CD4-positive, alpha-beta T cell treated with Interleukin-12 subunit alpha and Interleukin-12 subunit beta, for 1 hour (primary cell): ENCODE measurements at places on chromosomes 12 and 14.

GRCh38 chr12:26177283-26177682 lies 18.1 kb upstream of the SSPN start:
- no peak for DNase-seq

DNA sequence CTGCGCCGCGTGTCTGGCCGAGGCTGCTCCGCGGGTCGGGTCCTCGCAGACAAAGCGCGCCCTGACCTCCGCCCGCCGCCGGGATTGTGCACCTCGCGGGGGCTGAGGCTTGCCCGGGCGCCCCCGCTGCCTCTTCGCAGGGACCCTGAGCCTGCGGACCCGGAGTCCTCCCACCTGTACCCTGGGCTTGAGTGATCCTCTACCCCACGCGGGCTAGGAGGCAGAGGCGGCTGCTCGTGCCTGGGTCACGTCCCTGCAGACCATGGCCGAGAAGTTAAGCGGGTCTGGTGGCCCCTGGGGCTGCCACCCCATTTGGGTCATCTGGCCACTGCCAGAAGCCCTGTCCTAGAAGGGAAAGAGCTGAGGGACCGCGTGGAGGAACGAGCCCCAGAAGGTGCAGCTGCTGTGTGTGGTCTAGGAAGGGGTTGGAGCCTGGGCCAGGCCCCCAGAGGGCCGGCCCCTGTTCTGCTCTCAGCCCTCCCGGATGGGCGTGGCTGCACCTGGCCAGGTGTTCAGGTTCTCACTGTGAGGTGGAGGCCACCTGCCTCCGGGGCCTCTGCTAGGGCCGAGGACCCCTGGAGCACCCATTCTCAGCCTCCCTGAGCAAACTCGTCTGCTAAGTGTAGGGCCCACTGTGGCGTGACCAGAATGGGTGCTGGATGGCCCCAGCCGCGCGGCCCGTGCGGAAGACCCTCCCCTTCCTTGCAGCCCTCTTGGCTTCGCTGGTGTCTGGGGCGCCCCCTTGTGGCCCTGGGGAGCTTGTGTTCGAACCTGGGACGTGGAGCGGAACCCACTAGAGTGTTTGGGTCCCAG lies 49.6 kb downstream of the LRCOL1 start:
- peak; percentile 70 for DNase-seq

- DNase-seq, result no peak
Measured at GRCh38 chr14:68574906-68575305, 218.0 kb downstream of the ZFP36L1 start.

GRCh38 chr14:97023871-97024270 lies 226.7 kb downstream of the VRK1 start:
- no peak for DNase-seq

DNA sequence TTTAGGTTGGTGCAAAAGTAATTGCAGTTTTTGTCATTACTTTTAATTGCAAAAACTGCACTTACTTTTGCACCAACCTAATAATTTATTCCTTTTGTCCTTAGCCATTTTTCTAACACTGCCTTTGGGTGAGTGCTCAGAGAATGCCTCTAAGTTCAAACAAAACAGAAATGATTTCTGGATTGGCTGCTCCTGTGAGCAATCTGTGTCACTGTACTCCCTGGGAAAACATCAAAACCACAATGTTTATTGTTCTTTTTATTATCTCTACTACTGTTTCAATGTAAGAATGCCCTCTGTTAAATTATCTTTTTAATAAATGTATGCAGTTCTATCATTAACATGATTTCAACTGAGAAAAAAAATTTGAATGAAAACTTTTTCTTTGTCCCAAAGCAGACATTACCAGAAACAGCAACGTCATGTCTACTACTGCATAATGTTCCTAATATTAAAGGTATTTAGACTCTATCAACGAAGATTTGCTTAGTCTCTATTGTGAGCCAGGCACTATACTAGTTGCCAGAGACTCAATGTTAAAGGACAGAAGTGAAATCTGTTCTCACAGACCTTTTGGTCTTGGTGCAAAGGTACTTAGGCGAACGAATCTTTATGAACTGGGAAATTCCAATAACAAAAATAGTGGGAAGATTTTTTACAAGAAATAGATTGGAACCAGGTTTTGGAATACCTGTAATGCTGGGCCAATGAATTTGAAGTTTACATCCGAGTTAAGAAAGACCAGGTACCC lies 6.2 kb downstream of the SLC41A2 start:
- DNase-seq, result no peak

DNA sequence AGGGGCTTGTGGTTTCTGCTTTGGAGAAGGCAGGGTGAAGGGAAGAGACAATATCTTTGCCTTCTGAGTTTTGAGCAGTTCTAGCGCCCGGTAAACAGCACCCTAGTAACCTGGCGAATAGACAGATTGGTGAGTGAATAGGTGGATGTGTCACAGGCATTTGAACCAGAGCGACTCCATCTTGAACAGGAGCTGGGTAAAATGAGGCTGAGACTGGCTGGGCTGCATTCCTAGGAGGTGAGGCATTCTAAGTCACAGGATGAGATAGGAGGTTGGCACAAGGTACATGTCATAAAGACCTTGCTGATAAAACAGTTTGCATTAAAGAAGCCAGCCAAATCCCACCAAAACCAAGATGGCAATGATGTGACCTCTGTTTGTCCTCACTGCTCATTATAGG lies 643.6 kb upstream of the TMEM132C start:
- DNase-seq, result no peak

GRCh38 chr12:76026643-76027063 lies 4.9 kb downstream of the PHLDA1 start:
- no peak for DNase-seq

- DNase-seq, result no peak
Measured at GRCh38 chr14:54703082-54703481, 136.2 kb downstream of the SAMD4A start.

DNA sequence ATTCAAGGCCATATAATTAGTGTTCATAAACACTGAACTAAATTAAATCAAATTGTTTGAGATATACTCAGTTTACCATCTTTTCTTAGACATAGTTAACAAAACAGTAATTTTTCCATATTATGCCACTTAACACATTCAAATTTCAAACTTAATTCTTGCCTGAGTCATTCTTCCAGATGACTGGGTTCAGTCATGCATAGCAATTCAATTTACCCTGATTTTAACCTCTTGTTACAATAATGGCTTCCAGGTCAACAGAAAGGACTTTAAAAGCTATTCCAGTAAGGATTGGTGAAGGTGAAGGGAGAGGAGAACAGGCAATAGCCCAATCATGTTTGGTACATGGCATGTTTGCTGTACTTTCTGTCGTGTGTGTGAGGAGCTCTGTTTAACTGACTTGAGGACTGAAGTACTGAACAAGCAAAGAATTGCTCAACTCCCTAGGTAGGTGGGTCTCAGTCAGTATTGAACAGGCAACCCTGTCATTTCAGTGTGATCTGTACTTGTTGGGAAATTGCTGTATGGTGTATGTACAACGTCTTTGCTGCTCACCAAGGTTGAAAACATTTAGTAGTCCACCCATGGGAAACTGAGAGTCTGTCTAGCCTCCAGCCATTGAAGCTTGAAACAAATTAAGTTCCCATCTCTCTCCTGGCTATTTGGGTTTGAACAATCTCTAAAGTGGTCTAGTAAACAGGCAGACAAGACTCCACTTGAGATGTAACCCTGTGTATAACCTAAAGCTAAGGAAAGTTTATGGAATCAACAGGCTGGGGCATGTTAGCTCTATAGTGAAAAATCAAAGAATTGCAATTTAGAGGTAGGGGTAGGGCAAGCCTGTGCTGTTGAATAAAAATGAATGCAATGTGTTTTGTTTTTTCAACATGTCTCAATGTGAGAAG lies 327.2 kb downstream of the BTG1 start:
- DNase-seq, result no peak

GRCh38 chr14:76699209-76699938 lies 61.9 kb upstream of the VASH1 start:
- DNase-seq, result no peak

DNA sequence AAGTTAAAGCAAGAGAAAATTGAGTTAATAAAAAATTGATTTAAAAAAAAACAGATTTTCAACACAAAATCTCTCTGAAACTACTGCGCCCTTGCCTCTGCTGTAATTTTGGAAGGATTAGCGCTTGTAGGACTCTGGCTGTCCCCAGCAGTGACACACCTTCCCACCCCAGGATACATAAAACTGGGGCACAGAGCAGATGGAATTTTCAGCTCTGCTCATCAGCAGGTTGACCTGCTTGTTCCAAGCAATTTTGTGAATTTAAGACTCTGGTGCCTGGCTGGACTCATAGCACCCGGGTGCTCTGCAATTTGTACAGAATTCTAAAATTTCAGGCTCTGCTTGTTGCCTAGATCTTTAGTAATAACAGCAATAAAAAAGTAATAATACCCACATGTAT lies 257.8 kb upstream of the GARIN6 start:
- no peak for DNase-seq

- DNase-seq, result no peak
Measured at GRCh38 chr14:86104691-86105265, 574.8 kb downstream of the FLRT2 start.

GRCh38 chr12:90024262-90024661 lies 315.6 kb upstream of the ATP2B1 start:
- DNase-seq, result no peak

DNA sequence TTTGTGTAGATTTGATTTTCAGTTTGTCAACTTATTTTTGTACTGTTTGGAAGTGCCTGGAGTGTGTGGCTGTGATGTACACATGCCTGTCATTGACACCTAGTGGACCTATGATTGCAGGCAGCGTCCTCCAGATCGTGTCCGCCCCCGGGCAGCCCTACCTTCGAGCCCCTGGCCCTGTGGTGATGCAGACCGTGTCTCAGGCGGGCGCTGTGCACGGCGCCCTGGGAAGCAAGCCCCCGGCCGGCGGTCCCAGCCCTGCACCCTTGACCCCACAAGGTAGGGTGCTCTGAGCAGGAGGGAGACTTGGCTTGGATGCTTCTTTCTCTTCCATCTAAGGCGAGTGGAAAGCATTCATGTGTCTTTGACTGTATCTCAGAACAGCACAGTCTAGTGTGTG lies 75.8 kb downstream of the EP400 start:
- no peak for DNase-seq

DNA sequence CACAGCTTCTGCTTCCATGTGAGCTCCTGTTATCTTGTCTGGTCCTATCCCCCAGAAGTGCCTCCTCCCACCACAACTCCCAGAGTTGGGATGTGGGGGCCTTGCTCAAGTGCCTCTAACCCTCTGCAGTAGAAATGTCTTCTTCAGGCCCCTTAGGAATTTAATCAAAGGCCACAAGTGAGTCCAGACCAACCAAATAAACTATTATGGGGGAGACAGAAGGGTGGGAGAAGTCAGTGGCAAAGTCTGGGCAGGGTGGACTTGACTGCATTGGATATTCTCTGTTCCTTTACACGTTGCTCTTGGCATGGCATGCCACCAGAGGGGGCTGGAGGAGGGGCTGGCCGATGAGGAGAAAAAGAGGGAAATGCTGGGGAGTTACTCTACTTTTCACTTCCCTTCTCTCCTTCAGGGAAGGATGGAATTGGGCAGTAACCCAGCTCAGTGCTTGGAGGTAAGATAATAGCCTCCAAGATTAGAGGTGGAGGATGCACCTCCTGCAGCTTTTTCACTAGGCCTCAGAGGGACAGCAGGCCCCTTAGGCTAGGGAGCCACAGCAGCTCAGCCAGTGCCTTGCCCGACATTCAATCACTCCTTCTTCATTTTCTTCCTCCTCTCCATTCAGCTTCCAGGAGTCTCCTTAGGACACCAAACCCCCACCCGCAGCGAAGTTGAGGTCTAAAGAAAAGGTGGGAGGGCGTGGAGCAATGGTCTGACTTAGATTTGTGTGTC lies 1.2 kb upstream of the AP1G2 start:
- DNase-seq, result no peak

- peak; percentile 56 for DNase-seq
Measured at GRCh38 chr14:61281186-61281947, at the start of gene TMEM30B. TSS of gene TMEM30B (minus strand) at chr14:61281338. CDS start at chr14:61281147, 191 bp downstream.

- no peak for DNase-seq
Measured at GRCh38 chr14:99675382-99675835, 8.7 kb upstream of the CYP46A1 start.

DNA sequence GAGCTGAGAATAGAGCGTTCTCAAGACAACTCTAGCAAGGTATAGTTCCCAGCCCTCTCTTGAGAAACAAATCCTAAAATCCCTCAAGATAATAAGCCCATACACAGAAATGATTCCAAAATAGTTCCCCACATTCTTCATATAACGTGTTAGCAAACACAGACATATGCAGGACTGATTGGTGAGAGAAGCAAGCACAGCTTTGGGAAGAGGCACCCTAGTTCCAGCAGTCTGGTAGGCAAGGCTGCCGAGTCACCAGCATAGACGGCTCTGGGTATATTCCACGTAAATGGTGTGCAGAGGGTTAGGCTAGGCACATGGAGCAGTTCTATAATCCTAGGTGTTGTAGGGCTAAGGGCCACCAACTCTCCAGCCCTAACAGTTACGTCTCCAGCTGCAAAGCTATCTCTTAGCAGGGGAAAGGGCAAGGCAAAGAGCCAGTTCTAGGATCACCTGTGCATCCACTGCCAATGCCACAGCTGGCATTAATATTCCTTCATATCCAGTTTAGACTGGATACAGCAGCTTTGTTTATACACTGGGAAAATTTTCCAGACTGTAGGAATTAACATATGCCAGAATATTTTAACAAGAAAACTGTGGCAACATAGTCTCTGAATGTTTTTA lies 52.9 kb downstream of the SH2B3 start:
- no peak for DNase-seq

- peak; percentile 13 for DNase-seq
Measured at GRCh38 chr12:95859344-95859816, 628 bp downstream of the SNRPF start.

- DNase-seq, result no peak
Measured at GRCh38 chr14:59704054-59704645, 127.5 kb upstream of the CCDC175 start.

DNA sequence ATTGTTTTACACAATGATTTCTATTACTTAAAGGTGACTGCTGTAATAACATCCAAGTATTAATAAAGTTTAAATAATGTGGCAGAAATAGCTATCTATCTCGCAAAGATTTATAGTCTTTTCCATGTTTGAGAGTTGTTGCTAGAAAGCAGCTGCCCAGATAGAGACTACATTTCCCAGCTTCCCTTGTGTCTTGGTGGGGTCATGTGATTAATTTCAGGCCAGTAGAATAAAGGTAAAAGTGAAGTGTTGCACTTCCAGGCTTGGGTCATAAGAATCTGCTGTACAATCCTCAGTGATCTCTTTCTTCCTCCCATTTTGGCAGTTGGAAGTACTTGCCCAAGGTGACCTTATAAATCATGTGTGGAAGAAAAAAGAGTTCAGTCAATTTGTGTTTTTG lies 449.7 kb upstream of the USP15 start:
- DNase-seq, result no peak

- DNase-seq, result no peak
Measured at GRCh38 chr12:68240079-68240478, 13.3 kb downstream of the IL22 start.
